ENCODE measurements at places on chromosomes 13 and 19.

DNA sequence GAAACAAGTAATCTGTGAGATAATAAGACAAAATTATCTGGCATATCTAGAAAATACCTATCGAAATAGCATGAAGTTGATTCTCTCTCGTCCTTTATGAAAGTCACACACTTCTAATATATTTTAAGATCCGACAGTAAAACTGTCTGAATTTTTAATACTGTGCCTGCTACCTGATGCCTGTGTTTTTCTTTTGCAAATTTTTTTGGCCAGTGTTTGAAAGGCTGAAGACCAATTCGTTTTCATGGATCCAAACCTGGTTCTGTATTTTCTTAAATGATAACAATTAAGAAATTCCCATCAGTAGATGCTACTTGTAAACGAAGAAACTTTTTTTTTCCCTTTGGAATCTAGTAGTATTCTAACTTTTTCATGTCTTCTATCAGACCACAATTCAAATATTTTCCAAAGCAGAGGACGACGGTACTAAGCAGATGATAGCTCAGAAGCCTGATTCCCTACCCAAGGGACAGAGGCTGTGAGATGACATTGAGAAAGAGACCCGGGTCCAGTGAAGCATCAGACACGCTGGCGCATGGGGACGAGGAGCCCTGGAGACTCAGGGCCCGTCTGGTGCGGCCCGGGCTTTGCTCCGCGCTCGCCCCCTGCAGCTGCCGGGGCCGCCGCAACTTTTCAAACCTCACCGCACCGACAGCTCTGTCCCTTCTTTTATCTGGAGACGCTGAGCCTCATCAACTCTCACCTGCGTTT is 49.5 kb upstream of the PABPC3 start:
- DNase-seq = no peak

- DNase-seq = no peak
These were observed 82.1 kb upstream of the FRY start for GRCh38 chr13:31949486-31949885.

- peak; percentile 70 for DNase-seq
These were observed 406.3 kb downstream of the COG6 start for GRCh38 chr13:40061466-40062450.

- no peak for DNase-seq
These were observed 43.4 kb upstream of the N4BP2L1 start for GRCh38 chr13:32471187-32471922.

DNA sequence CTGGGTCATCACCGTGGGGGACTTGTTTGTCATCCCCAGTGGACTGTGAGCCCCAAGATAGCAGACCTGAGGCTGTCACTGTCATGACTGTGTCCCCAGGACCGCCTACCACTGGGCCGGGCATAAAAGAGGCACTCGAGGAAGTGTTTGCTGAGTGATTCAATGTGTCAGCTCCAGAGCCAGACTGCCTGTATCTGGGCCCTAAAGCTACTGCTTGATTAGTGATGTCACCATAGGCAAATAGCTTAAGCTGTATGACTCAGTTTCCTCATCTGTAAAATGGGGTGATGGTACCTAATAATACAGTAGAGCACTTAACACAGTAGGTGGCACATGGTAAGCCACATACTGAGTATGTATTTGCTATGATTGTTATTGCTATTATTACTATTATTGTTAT is 11.2 kb upstream of the CEACAM19 start:
- peak; percentile 28 for DNase-seq

- no peak for DNase-seq
These were observed 53.3 kb downstream of the ACSBG2 start for GRCh38 chr19:6188811-6189210.

DNA sequence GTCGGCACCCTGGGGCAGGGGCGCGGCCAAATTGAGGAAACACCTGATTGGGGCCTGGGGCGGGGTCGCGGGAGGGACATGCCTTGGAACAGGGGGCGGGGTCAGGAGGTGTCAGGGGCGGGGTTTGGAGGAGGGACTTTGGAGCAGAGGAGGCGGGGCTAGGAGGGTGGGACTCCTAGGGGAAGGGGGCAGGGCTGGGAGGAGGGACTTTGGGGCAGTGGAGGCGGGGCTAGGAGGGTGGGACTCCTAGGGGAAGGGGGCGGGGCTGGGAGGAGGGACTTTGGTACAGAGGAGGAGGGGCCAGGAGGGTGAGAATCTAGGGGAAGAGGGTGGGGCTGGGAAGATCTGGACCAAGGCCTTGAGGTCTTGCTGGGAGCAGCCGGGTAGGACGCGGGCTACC is 21.9 kb downstream of the GRIN2D start:
- DNase-seq = peak; percentile 57

DNA sequence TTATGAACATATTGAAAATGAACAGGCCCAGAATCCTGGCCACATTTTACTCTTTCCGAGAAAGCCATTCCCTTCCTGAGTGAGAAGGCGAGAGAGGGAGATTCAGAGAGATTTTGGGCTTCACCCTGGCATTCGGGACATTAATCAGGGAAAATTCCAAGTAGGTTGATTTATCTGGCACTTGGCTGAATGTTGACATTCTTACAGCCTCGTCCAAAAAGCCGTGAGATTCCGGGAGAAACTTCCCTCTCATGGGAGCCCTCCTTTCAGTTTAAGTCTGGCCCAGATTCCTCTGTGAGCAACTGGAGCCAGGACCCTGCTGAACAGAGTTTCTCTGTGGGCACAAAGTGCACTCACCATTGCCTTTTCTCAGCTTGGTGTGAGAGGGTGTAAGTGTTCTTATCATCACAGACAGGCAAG is 129.2 kb upstream of the PEG3 start:
- DNase-seq = no peak

DNA sequence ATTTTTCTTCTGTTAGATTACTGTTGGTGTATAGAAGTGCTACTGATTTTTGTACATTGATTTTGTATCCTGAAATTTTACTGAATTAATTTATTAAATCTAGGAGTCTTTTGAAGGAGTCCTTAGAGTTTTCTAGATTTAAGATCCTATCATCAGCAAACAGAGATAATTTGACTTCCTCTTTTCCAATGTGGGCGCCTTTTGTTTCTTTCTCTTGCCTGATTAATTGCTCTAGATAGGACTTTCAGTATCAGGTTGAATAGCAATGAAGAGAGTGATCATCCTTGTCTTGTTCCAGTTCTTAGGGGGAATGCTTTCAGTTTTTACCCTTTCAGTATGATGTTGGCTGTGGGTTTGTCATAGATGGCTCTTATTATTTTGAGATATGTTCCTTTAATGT is 5.6 kb upstream of the CD33 start:
- no peak for DNase-seq

DNA sequence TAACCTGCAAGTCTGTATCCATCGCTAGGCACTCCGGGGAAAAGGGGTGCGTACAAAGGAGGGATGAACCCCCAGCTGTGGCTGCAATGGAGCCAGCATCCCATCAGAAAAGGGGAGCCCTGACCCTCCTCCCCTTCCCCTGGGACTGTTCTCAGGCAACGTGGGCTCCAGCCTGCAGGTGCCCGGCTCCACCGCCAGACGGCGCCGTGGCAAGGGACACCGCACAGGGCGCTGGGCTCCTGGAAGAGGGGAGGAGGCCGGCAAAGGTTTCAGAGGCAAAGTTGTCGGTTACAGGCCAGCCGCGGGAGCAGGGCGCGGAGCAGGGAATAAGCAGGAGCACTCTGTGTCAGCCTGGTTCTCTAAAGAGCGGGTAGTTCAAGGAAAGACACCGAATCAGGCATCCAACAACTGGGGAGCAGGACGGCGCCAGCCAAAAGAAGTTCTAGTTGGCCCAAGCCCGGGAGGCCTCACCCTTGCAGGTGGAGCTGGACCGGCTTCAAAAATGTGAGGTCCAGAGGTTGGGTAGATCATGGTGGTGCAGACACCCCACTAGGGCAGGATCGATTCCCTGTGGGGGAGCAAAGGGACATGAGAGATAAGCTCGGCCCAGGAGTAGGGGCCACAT is 53.0 kb upstream of the ATP12A start:
- DNase-seq = no peak

DNA sequence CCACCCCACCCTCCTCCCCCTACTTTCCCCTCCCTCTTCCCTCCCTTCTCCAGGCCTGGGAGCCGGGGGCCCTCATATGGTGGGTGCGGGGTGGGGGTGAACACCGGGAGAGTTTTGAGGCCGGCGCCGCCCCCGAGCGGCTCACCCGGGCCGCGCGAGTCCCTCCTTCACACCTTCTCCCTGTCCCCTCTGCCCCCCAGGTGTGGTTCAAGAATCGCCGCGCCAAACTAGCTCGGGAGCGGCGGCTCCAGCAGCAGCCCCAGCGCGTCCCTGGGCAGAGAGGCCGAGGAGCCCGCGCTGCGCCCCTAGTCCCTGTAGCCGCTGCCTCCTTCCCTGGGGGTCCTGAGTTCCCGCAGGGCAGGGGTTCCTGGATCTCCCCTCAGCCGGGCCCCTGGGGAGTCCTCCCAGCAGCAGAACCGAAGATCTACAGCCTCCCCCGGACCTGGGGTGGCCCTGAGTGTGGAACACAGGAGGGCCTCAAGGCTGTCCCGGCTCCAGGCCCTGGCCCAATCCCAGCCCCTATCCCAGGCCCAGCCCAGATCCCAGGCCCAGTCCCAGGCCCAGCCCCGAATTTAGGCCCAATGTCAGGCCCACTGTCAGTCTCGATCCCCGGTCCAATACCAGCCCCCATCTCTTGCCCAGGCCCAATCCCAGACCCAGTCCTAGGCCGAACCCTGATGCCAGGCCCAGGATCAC is 1.7 kb downstream of the TPRX2 start:
- no peak for DNase-seq

- DNase-seq = no peak
These were observed 50.0 kb downstream of the TNFSF11 start for GRCh38 chr13:42623916-42624315.

GRCh38 chr19:13463296-13463695 is 43.0 kb downstream of the CACNA1A start:
- DNase-seq = no peak

DNA sequence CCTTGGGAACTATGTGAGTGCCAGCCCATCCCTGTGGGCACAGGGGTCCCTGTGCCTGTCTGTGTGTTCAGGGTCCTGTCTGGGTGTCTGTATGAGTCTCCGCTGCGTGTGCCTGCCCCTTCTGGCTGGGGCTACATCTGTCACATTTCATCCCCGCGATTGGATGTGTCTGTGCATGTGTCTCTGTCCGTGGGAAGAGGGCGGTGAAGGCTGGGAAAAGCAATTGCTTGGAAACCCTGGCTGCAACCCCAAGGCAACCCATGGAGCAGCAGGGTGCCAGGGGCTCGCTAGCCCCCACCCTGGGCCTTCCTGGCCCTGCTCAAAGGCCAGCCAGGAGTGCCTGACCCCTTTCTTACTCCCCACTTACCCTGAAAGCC is 1.4 kb downstream of the MAG start:
- DNase-seq = no peak

GRCh38 chr19:29953352-29954247 is 11.6 kb downstream of the URI1 start:
- no peak for DNase-seq

DNA sequence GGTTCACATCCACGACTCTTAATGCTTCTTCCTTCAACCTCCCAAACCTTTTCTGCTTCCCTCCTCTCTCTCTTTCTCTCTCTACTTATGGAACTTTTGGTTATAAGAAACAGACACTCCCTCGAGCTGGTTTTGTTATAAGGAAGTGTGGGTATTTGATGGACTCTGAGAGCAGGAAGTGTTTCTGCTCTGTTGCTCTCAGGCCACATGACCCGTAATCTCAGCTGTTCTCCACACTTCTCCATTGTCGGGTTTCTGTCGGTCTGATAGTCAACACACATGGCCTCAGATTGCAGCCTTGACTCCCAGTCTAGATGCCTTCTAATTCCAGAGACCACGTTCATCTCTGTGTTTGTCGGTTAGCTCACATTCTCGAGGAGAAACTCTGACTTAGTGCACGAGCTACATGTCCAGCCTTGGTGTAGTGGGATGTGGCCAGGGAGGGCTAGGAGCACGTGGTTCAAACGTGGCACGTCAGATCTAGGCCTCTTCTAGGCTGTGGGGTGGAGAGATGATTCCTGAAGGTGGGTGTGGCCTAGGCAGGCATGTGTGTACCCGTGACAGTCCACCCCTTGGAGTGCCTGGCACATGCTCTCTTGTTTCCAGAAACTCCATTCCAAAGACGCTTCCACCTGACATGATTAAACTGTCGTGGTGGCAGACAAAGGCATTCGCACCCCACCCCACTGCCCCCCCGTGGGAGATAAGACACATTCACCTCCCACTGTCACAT is 26.3 kb downstream of the CNFN start:
- DNase-seq = no peak

DNA sequence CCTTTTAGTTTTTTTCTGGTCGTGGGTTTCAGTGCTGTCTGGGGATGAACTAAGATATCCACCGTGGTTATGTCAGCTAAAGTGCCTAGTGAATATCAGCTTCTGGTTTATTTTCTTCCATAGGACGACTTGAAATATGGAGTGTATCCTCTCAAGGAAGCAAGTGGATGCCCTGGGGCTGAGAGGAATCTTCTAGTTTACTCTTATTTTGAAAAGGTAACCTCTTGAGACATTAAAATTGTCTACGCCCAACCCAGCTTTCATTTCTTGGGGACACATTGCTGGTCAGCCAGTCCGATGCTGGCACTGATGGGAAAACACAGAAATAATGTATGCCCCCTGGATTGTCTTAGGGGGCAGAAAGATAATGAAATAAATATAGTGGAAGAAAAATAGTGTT is 1.6 kb downstream of the ZNF431 start:
- DNase-seq = no peak

DNA sequence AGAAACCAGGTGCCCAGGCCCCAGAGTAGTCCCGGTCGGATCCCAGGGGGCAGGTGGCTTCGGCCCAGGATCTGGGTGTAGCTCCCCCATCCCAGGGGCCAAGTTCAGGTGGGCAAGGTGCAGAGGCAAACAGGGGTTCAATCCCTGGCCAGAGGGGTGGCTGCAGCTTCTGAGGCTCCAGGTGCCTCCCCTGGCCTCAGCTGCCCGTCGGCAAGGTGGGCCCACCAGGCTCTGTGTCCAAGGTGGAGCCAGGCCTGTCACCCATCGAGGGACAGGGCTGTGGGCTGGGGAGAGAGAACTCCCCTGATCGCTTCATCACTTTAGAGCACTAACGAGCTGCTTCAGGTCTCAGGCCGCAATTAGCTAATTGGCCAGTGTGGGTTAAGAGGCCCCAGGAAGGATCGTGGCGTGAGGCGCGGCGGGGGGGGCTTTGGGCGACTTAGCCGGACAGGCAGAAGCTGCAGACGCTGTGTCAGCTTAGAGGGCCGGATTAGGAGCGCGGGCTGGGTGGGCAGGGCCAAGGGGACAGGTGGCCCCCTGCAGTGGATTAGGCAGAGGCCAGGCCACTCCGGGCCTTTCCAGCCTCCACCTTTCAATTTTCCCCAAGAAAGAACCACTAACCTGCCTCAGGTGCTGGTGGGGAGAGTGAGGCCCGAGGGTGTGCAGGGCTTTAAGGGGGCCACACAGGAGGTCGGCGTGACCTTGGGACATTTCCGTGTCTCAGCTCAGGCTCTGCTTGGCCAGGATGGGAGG is 2.8 kb upstream of the RAX2 start:
- DNase-seq = no peak

Data from bronchial epithelial cell (primary cell).